Muscle of back (tissue), 13 donors: ENCODE measurements at places on chromosomes 16 and 17.

GRCh38 chr16:85928401-85928820 is 29.4 kb downstream of the IRF8 start:
- DNase-seq: peak; percentile 68

- no peak for DNase-seq
Observed at GRCh38 chr17:28338056-28338768, 2.7 kb downstream of the TNFAIP1 start.

DNA sequence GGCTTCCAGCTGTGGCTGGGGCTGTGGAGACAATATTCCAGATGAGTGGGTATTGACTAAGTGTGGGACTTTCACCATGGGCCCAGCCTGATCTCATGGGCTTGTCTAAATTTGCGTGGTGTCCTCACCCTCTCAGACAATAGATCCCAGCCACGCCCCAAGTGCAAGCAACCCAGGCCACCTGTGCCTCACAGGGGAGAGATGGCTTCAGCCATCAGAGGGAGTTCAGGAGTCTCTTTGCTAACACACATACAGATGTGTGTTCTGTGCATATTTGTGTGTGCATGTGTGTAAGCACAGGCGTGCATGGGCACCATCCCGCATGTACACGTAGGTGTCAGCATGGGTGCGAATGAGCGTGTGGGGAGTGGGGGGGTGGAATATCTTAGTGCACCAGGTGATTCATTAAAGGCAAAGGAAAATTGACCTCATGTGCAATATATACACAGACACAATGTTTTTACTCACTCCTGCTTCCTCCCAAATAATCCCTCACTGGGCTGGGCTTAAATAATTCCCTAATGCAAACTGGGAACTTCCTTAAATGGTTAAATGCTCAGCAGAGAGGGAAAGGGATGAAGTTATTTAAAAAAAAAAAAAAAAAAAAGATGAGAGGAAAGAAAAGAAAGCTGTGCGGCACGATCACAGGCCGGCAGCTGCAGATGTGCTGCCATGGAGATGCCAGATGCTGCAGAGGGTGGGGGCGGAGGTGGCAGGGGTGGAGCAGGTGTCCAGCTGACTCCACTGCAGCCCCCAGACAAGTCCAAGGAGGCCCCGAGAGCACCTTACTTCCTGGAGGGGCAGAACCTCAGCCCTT is 24.0 kb upstream of the CDC42EP4 start:
- DNase-seq: peak; percentile 76

DNA sequence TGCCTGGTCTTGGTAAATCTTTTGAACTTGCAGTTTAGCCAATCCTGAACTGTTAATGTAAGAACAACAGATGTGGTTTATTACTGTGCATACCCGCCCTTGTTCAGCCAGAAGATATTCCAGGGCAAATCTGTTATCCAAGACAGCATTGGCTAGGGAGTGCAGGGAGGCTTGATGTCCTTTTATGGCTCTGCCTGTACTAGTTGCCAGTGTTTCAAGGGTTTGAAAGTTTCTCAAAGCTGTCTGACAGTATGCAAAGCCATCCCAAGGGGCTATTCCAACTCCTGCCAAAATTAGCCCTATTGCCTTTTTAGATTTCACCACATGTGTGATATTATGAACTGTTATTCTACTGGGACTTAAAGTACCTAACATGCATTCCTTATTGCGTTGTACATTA is 30.1 kb downstream of the LCMT1 start:
- no peak for DNase-seq

DNA sequence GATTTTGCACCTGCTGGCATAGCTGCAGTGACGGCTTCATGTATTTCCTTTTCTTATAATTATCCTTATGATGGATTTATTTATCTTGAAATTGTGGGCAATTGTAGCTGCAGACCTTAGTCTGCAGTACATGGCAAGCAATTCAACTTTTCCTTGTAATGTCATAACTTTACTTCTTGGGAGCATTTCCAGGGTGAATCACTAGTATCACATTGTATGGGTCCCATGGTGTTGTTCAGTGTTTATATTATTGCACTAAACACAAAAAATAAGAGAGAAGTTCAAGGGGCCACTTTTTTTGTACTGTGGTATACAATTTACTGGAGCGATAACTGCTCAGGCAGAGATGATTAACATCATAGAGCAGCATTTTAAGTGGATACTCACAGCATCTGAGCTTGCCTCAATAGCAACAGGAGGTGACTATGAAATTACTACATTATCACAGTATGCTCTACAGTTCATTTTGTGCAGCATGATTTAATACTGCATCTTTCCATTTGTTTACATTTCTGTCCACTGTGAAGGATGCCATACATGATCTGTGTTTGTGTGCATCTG is 169.5 kb downstream of the STX8 start:
- no peak for DNase-seq

- DNase-seq: no peak
Observed at GRCh38 chr17:12992676-12993075, 25.2 kb downstream of the ELAC2 start.

DNA sequence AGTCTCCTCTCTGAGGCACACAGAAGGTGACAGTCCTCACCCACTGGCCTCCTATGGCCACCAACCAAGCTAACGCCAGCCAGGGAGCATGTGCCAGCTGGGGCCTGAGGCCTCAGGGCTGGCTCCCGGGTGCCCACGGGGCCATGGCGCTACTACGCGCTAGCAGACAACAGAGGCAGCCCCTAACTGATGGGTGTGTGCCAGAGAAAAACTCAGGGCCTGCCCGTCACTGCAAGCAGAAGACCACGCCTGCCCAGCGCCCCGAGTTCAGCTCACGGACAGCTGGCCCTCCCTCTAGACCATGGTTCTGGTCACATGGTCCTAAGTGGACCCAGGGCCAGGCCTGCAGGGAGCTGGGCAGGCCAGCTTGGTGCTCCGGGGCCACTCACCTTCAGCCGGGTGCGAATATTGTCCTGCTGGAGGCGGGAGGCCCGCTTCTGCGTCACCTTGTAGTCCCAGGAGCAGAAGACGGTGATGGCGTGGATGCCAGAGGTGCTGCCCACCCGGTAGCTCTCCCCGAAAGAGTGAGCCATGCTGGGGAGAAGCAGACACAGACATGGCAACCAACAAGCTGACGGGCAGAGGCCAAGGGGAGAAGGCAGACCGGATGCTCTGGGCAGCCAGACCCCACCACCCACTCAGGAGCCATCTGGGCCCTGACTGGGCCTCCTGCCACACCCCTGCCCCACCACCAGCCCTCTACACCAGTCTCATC is 6.2 kb downstream of the TMC6 start:
- no peak for DNase-seq

GRCh38 chr16:7366993-7367880 is 34.6 kb downstream of the RBFOX1 start:
- no peak for DNase-seq

- DNase-seq: peak; percentile 87
Observed at GRCh38 chr17:74442670-74443515, 11.0 kb downstream of the GPRC5C start.

GRCh38 chr16:13041646-13042290 is 140.4 kb downstream of the SHISA9 start:
- DNase-seq: no peak

GRCh38 chr16:50548125-50548908 is at the start of gene NKD1:
Gene NKD1 (plus strand): TSS chr16:50548396. CDS start chr16:50548554, 158 bp downstream.
- DNase-seq: peak; percentile 72

GRCh38 chr17:83090444-83091256 is 11.2 kb downstream of the METRNL start:
- no peak for DNase-seq

DNA sequence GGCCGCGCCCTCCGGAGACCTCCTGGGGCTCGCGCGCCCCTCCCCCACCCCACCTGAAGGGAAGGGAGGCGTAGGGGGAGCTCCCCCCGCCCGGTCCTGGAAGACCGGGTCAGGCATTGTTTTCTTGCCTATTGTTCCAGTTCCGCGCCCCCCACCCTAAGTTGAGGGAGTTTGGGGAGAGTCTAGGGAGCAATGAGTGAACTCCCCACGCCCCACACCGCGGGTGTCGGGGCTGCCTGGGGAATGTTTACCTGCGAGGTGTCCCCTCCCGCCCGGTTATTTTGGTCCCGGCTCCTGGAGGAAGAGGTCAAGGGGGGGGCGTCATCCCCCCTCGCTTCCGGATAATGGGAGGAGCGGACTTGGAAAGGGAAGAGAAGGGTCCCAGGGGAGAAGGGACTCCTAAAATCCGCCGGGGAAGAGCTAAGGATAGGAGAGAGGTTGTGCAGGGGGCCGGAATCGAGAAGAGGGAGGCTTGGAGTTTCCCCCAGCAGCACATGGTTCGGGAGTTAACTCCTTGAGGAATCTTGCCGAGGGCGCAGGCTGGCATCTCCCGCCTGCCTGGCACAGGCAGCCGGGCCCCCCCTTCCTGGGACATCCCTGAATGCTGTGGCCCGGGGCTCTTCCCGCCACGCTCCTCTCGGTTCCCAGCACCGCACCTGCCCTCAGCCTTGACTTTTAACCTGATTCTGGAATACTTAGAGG is 881 bp downstream of the MLLT6 start:
- DNase-seq: peak; percentile 74

DNA sequence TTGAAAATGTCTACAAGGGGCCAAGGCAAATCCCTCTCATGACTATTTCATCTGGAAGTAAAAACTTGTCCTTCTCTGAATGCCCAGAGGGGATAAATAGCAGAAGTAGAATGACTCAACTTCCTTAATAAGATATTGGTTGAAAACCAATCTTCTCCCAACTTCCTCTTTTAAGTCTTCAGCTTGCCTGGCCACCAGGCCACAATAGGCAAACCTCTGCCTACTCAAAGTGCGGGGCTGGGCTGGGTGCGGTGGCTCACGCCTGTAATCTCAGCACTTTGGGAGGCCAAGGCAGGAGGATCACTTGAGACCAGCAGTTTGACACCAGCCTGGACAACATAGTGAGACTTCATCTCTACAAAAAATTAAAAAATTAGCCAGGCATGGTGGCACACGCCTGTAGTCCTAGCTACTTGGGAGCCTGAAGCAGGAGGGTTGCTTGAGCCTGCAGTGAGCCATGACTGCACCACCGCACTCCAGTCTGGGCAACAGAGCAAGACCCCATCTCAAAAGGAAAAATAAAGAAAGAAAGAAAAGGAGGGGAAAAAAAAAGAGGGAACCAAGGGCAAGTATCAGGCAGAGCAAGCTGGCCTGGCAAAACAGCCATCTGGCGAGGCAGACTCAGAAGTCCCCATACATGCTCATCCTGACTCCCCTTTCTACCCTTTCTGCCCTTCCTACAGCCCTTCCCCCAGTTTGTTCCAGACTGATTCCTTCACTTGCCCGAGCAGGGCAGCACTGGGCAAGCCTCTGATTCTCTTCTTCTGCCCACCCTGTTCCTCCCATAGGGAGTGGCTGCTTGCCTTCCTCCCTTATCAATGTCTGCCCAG is 20.6 kb downstream of the MAP3K14 start:
- no peak for DNase-seq

- DNase-seq: peak; percentile 70
Observed at GRCh38 chr17:31134576-31134975, 39.8 kb downstream of the NF1 start.

GRCh38 chr17:44878627-44879221 is 20.5 kb downstream of the EFTUD2 start:
- DNase-seq: peak; percentile 68

GRCh38 chr16:31875112-31875803 is 1.7 kb downstream of the ZNF267 start:
- no peak for DNase-seq
